HS-5 (cell line): ENCODE measurements at places on chromosomes 16 and 17.

DNA sequence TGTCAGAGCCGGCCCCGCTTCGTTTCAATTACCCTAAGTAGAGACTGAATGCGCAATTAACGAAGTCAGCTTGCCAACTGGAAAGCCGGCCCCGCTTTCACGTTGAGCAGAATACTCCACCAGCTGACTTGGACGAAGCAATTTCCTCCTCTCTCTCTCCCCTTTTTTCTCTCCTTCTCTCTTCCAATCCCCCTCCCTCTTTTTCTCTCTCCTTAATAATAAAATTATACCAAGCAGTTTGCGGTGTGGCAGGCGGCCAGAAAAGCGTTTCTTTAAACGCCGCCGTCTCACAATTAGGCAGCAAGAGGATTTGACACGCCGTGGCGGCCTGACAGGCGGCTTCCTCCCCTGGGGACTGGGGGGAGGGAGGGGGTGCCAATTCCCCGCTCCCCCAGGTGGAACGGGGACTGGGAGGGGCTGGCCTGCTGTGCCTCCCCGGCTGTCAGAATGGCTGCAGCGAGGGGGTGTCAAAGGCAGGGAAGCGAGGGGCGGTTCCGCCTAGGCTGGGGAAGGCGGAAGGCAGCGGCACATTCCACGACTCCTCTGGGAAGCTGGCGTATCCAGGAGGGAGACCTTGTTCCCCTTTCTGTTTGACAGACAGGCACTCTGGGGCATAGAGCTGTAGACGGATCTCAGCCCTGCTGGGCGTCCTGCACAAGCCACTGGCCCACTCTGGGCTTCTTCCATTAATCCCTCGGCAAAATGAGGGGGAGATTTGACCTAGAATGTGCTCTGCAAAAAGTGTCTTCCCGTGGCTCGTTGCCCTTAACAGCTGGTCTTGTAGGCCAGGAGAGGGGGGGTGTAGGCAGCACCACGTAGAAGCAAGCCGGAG is 52.7 kb downstream of the SREBF1 start:
- no peak for DNase-seq

- DNase-seq = no peak
Measured at GRCh38 chr17:43909537-43910231, 2.3 kb upstream of the MPP2 start.

- no peak for DNase-seq
Measured at GRCh38 chr17:40490289-40490853, 11.1 kb downstream of the TNS4 start.

DNA sequence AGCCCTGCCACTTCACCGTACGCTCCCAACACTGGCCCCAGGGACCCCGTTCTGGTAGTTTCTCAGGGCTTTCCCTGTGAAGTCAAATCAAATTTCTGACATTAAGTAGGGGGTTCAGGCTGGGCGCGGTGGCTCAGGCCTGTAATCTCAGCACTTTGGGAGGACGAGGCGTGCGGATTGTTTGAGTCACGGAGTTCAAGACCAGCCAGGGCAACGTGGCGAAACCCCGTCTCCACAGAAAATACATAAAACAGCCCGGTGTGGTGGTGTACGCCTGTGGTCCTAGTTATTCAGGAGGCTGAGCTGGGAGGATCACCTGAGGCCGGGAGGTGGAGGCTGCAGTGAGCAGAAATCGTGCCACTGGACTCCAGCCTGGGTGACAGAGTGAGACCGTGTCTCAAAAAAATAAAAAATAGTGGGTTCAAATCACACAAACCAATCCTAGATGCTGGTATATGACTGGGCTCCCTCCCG is 632 bp downstream of the CYBC1 start:
- no peak for DNase-seq

- no peak for DNase-seq
Measured at GRCh38 chr17:57530508-57530907, 214.6 kb downstream of the CCDC182 start.

GRCh38 chr17:35555691-35556090 is 4.9 kb downstream of the SLFN14 start:
- no peak for DNase-seq

GRCh38 chr17:58605470-58605869 is 86.4 kb downstream of the TEX14 start:
- DNase-seq = no peak
